ENCODE measurements at places on chromosomes 2 and 18.

GRCh38 chr18:3400567-3401296, 49.2 kb upstream of the TGIF1 start:
- H3K27me3 ChIP-seq = no peaks in the 10 kb centered on the region
- no peak for DNase-seq
- H3K27ac ChIP-seq = no peak overlapping the region
- peaks cover 8% of the 10 kb centered on the region for H3K36me3 ChIP-seq

GRCh38 chr2:240638512-240639160, 13.4 kb downstream of the GPR35 start:
- H3K4me3 ChIP-seq = no peak overlapping the region
- H3K27me3 ChIP-seq = peaks cover 6% of the 10 kb centered on the region
- peaks cover under 1% of the 10 kb centered on the region for H3K36me3 ChIP-seq
- no peak for DNase-seq

GRCh38 chr2:206642075-206643025, at the start of gene FAM237A:
Gene FAM237A, plus strand, starts transcription at chr2:206642487. Its CDS starts 1,750 bp downstream, at chr2:206644237.
- no peaks in the 10 kb centered on the region for H3K36me3 ChIP-seq
- peaks cover 3% of the 10 kb centered on the region for H3K27me3 ChIP-seq
- peak; percentile 41 for DNase-seq
- H3K4me1 ChIP-seq = no peaks in the 10 kb centered on the region
- H3K4me3 ChIP-seq = peak within 1 kb of the TSS; percentile 88

GRCh38 chr2:121505005-121505404, 25.7 kb upstream of the RNU4ATAC start:
- H3K36me3 ChIP-seq = peaks cover 2% of the 10 kb centered on the region
- peaks cover 4% of the 10 kb centered on the region for H3K4me1 ChIP-seq
- H3K4me3 ChIP-seq = no peak overlapping the region
- H3K27me3 ChIP-seq = peaks cover 2% of the 10 kb centered on the region

GRCh38 chr2:53422979-53423378, 344.6 kb upstream of the CHAC2 start:
- peak; percentile 36 for DNase-seq
- H3K27me3 ChIP-seq = no peaks in the 10 kb centered on the region
- no peaks in the 10 kb centered on the region for H3K4me1 ChIP-seq
- H3K36me3 ChIP-seq = no peaks in the 10 kb centered on the region

GRCh38 chr2:43139996-43140621, 86.3 kb downstream of the ZFP36L2 start:
- no peaks in the 10 kb centered on the region for H3K4me1 ChIP-seq
- H3K27me3 ChIP-seq = peaks cover 4% of the 10 kb centered on the region

DNA sequence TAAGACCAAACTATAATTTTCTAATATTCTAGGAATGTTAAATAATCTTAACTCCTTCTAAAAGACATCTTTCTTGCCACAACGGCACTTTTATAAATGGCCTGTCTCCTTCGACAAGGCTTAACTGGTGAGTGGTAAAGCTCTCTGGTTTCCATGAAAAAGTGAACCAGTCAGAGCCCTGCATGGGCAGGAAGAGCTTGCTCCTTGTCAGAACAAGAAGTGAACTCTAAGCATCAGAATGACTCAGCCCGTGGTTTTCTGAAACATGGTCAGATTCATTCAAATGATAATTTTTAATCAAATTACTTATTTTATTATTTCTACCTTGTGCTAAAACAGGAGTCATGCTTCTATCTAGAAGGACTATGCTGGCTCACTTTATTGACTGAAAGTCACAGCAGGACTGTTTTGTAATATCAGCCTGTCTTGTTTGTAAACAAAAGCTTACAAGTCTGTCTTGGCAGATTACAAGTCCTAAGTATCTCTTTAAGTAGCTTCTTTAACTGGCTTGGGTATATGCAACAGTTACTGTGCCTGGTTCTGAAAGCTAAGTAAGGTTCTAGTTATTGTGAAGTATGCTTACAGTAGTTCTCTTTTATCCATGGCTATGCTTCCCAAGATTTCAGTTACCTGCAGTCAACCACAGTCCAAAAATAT, 245.4 kb downstream of the NAPG start:
- no peak overlapping the region for H3K4me3 ChIP-seq
- no peaks in the 10 kb centered on the region for H3K36me3 ChIP-seq
- no peak overlapping the region for H3K27ac ChIP-seq
- H3K27me3 ChIP-seq = peaks cover 4% of the 10 kb centered on the region
- peaks cover 11% of the 10 kb centered on the region for H3K4me1 ChIP-seq

DNA sequence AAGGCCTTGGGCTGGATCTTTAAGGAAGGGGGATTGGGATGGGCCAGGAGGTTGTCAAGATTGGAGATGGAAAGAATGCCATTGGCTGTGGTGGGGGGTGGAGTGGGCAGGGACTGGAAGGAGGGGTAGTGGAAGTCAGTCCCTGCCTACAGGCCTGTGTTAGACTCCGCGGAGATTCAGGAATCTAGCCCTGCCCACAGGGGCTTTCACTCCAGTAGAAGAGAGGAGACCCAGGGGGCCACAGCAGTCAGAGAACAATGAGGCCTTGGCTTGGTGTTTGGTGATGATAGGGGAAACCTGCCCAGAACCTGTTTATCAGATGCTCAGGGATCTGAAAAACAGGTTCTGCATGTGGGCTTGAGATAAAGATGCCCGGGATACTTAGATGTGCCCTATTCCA, 6.1 kb downstream of the STEAP3 start:
- DNase-seq = no peak
- H3K4me3 ChIP-seq = no peak overlapping the region
- no peaks in the 10 kb centered on the region for H3K36me3 ChIP-seq
- peaks cover 8% of the 10 kb centered on the region for H3K27me3 ChIP-seq
- H3K4me1 ChIP-seq = peaks cover 17% of the 10 kb centered on the region

DNA sequence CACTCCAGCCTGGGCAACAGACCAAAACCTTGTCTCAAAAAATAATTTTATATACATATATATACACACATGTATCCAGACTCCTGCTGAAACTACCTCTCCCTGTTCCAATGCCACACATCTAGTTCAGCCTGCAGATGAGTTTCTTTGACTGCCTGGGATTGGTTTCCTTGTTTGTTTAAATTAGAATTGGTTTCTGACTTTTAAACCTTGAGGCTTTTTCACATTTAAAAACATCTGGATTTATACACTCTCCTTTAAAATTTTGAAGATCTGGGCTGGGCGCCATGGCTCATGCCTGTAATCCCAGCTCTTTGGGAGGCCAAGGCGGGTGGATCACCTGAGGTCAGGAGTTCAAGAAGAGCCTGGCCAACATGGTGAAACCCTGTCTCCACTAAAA, 21.8 kb upstream of the CXCR1 start:
- no peaks in the 10 kb centered on the region for H3K4me1 ChIP-seq
- H3K27ac ChIP-seq = no peak overlapping the region
- no peak overlapping the region for H3K4me3 ChIP-seq
- H3K27me3 ChIP-seq = peaks cover under 1% of the 10 kb centered on the region

GRCh38 chr18:10264260-10264659, 190.2 kb upstream of the APCDD1 start:
- no peak overlapping the region for H3K4me3 ChIP-seq
- H3K27ac ChIP-seq = no peak overlapping the region
- peaks cover 9% of the 10 kb centered on the region for H3K4me1 ChIP-seq
- DNase-seq = no peak
- H3K36me3 ChIP-seq = peaks cover 4% of the 10 kb centered on the region

GRCh38 chr2:3198119-3198518, 179.5 kb downstream of the EIPR1 start:
- peak overlapping the region; percentile 22 for H3K27ac ChIP-seq
- peaks cover 22% of the 10 kb centered on the region for H3K4me1 ChIP-seq
- H3K36me3 ChIP-seq = peaks cover 2% of the 10 kb centered on the region
- peaks cover 10% of the 10 kb centered on the region for H3K27me3 ChIP-seq

All from glutamatergic neuron (in vitro differentiated cells).